Activated CD4-positive, alpha-beta T cell treated with anti-CD3 and anti-CD28 coated beads, Interleukin-2, Interleukin-6, amounts not matched to agents 100 ng/mL and 50 ng/mL, durations not matched to agents 16 hours and 8 hours (primary cell): ENCODE measurements at places on chromosomes 2 and 18.

DNA sequence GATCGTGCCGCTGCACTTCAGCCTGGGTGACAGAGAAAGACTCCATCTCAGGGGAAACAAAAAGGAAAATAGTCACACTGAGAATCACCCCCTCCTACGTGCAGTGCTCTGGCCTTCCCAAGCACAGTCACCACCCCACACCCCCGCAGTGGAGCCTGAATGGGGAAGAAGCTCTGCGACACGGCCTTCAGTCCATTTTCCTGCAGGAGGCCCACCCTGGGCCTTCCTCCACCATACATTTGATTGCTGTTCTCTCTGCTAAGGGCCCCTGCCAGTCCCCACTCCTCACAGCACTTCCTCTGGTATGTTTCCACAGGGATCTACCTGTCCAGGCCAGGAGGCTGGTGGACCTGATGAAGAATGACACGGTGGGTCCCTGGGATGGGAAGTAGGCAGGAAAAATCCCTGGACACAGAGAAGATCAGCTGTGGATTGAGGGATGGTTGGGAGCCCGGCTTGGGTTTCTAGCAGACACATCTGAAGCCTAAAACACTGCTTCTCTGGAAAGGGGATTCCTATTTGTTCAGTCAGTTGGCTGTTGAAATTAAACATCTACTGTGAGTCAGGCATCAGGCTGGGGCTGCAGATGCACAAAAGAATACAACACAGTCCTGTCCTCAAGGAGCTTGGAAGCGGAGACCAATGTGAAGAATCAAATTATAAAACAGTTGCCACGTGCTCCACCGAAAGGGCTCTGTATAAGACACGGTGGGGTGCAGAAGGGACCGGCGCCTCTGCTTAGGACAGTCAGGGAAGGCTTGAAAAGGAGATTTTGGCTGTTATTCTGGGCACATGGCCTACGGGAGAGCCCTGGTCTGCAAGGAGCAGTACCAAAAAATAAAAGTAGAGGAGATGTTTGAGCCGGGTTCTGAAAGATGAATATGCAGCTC is 82.2 kb downstream of the PLB1 start:
- DNase-seq = no peak

DNA sequence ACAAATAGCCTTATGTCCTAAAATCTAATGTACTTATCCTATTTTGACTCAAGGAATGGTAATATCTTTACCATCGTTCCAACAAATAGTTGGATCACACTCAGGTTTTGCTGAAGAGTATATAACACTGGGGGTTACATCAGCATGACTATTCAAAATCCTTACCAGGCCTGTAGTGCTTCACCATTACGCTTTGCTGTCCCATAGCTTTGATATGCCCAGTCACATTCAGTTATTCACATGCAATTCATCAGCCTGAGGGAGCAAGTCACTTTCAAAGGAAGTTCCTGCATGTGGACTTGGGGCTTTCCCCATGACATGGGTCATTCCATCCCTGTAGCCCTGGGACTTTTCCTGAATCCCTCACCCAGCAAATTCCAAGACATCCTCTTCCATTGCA is 39.6 kb downstream of the FTCDNL1 start:
- no peak for DNase-seq

DNA sequence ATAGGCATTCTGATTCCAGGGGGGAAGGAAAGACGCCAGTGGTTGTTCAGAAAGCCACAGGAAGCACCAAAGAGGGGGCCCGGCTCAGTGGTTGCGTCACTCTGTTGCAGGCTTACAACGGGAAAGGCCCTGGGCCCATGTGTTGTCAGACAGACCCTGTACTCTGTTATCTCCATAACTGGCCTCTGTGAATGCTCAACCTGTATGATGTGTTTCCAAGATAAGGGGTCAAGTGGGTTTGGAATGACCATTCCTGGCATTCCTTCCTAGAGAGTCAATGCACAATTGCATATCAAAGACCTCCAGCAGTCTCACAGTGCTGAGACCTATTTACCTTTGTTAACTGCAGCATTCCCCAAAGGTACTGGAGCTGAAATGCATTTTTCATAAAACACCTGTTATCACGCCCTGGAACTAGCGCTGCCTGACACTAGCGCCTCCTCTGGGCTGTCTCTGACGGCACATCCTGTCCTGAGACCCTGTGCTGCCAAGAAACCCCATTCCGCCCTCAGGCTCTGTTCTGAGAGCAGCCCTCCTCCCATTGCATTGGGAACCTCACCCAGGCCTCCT is 13.2 kb upstream of the LRRFIP1 start:
- no peak for DNase-seq

- no peak for DNase-seq
These were observed 31.4 kb upstream of the TAF1B start for GRCh38 chr2:9811679-9812511.

- DNase-seq = no peak
These were observed 29.7 kb downstream of the TAF4B start for GRCh38 chr18:26255695-26256622.

GRCh38 chr2:117918608-117919007 is 95.3 kb downstream of the CCDC93 start:
- no peak for DNase-seq

DNA sequence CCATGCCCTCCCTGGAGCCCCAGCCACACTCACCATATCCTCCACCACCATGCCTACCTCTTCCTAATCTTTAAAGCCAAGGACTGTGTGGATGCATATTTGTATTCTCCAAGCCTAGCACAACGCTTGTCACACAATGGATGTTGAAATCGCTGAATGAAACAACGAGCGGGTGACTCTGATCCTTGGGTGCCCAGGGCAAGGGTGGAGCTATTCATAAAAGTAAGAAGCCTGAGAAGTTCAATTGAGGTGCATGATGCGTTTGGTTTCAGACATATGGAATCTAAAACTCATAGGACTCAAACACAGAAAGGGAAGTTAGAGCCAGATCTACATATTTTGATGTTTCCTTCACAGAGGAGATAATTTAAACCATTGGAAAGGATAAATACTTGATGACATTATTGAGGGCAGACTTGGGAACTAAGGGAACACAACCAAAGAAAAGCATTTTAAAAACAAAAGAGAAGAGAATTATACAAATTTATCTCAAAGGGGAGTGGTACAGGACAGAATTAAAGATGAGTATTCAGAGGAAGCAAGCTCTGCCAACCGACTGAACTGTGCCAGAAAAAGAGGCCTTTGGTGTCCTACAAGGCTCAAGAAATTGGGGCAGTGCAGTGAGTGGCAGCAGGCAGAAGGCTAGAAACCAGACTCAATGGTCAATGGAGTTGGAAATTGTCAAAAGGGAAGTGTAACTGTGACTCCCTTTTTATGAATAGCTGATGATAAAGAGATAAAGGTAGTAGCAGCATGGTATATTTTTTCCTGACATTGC is 200.6 kb upstream of the NCKAP5 start:
- no peak for DNase-seq

- no peak for DNase-seq
These were observed 49.4 kb upstream of the LRRTM4 start for GRCh38 chr2:77571545-77571944.

- DNase-seq = no peak
These were observed 34.9 kb downstream of the RNU4ATAC start for GRCh38 chr2:121565389-121566250.

DNA sequence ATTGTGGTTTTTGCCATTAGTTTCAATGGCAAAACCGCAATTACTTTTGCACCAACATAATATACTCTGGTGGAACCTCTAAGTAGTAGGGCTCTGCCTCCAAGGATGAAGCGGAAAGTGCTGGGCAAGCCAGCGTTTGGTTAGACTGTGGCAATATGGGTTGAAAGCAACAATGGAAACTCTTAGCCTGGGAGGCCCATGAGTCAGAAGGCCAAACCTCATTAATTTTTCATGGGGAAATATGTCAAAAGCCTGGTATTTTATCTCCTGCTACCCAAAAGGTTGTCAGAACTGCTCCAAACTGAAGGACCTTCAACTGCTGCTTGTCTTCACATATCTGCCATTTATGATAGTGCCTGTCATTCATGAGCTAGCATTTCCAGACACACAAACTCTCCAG is 179.1 kb upstream of the CYP26B1 start:
- no peak for DNase-seq
